CD4-positive, alpha-beta T cell treated with Interleukin-4 for 4 hours (primary cell): ENCODE measurements at places on chromosomes 2 and 18.

GRCh38 chr2:206154197-206154596, 5.0 kb downstream of the NDUFS1 start:
- no peak for DNase-seq

DNA sequence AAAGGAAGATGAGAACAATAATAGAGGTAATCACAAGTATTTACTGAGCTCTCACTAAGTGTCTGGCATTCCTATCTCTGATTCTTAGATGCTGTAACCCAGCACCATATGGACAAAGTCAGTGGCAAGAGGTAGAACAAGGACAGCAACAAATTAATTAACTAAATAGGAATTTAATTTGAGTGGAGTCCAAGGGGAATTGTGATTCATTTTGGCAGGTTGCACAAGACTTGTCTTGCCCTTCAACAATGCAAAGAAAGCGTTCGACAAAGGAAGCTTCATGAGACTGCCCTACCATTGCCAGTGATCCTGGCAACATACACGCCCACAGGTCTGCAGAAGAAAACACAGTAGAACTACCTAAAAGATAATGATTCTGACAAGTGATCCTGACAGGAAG, 221.6 kb downstream of the RBM43 start:
- no peak for DNase-seq

GRCh38 chr2:168345601-168346000, 98.2 kb upstream of the STK39 start:
- DNase-seq = no peak

DNA sequence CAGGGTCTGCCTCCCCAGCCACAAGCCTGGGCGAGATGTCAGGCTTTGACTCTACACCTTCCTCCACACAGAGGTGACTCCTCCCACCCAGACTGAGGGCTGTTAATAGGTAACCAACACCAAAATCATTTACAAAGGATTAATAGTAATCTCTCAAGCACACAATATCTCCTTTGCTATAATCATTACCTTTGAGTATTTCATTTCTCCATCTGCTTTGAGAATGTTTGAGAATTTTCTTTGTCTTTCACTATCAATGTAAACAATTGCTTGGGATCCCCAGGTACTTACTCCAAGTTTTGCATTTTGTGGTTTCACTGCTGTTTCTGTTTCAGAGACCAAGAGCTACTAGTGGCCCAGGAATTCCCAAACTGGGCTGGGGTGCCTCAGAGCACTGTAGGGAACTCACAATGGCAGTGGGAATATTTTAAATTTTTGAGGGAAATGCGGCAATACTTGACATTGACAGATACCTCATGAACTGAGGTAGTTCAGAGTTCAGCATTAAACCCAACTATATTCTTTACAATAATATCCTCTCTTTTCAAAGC, 166.4 kb upstream of the MGAT5 start:
- DNase-seq = no peak

DNA sequence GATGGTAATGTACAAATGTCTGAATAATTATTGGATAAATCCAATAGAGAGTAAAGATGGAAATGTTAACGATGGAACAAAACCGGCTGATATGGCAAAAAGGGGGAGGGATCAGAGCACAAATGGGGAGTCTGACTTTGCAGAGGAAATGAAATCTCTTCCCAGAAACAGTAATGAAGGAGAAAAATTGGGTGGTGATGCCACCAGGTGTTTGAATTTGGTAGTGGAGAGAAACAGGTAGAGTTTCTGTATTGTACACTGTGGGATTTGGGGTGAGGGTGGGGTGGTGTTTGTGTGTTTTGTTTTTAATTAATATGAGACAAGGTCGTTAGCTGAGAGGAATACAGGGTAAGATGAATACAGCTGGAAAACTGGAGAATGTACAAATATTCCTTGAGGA, 20.4 kb upstream of the XDH start:
- no peak for DNase-seq
